Esophagus squamous epithelium (tissue), 5 donors: ENCODE measurements at places on chromosomes 16 and 17.

DNA sequence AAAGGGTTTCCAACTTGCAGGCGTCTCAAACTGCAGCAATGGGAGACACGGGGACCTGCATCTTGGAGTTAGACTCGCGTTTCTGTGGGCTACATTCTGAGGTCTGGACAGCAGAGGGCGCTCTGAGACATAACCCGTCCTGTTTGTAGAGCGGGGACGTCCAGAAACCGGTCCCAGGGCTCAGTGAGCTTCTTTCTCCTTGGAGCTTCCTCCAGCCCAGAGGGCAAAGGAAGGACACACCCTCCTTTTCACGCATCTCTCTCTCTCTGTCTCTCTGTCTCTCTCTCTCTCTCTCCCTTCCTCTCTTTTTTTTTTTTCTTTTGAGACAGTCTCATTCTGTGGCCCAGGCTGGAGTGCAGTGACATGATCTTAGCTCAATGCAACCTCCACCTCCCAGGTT lies 19.8 kb downstream of the COX4I1 start:
- no peak for DNase-seq

DNA sequence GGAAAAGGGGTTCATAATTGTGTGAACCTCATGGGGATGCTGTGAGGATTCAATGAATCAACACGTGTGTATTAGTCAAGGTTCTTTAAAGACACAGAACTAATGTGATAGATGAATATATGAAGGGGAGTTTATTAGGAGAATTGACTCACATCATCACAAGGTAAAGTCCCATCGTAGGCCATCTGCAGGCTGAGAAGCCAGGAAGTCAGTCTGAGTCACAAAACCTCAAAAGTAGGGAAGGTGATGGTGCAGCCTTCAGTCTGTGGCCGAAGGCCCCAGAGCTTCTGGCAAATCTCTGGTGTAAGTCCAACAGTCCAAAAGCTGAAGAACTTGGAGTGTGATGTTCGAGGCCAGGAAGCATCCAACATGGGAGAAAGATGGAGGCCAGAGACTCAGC lies 413.4 kb downstream of the CDH13 start:
- DNase-seq = no peak

DNA sequence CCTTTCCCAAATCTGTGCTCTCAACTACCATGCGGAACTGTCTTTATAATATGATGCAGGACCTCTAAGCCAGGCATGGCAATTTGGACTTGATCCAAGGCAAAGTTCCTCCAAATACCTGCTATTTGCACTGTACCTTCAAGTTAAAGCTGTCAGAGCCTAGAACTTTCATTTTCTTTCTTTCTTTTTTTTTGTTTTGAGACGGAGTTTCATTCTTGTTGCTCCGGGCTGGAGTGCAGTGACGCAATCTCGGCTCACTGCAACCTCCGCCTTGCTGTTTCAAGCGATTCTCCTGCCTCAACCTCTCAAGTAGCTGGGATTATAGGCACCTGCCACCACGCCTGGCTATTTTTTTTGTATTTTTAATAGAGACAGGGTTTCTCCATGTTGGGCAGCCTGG lies 51.7 kb downstream of the ARHGAP27 start:
- DNase-seq = no peak

DNA sequence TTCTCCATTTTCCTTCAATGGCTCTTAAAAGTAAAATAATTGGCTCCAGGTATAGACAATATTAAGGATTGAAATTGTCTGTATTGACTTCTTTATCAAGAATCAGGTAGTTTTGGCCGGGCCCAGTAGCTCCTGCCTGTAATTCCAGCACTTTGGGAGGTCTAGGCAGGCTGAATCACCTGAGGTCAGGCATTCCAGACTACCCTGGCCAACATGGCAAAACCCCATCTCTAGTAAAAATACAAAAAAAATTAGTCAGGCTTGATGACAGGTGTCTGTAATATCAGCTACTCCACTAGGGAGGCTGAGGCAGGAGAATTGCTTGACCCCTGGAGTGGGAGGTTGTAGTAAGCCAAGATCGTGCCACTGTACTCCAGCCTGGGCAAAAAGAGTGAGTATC lies 1008.5 kb upstream of the EEF2KMT start:
- no peak for DNase-seq

- no peak for DNase-seq
Observed at GRCh38 chr17:16444258-16444886, 29.0 kb downstream of the TRPV2 start.

- peak; percentile 48 for DNase-seq
Observed at GRCh38 chr16:58392215-58393137, at the start of gene GINS3. GINS3 (plus strand) TSS chr16:58392471; CDS start chr16:58392602, 131 bp downstream.

- no peak for DNase-seq
Observed at GRCh38 chr16:84739349-84740124, 39.7 kb downstream of the USP10 start.

- DNase-seq = no peak
Observed at GRCh38 chr17:45307290-45308015, 9.4 kb downstream of the MAP3K14 start.

DNA sequence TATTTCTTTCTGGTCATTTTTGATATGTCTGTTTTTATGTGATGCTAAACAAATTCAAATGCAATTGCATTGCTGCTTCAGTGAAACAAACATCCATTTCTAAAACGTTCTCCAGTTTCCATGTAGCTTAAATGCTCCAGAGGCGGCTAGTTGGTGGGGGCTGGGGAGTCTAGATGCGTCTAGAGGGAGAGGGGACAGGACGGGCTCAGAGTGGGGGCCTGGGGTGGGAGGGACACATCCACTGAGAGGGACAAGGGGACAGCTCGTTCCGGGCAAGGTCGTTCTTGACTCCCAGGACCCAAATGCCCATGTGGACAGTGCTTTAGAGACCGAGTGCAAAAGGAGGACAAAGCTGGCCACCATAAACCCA lies 102.3 kb downstream of the FOXL1 start:
- DNase-seq = no peak

DNA sequence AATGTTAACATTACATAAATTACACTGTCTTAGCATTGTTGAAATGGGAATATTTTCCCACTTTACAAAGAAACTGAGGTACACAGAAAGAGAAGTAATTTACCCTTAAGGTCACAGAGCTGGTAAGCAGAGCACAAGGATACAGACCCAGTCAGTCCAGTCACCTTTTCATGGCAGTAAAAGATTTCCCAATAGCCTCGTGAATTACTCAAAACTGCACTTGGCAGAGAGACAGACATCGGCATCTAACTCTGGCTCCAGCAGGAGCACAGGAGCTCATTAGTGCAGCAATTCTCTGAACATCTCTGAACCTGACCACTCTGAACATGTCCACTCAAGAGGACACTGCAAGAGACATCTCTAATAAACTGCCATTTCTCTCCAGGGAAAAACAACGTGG lies 3.1 kb downstream of the TEX2 start:
- no peak for DNase-seq

GRCh38 chr16:813204-813915 lies 12.8 kb upstream of the GNG13 start:
- no peak for DNase-seq

DNA sequence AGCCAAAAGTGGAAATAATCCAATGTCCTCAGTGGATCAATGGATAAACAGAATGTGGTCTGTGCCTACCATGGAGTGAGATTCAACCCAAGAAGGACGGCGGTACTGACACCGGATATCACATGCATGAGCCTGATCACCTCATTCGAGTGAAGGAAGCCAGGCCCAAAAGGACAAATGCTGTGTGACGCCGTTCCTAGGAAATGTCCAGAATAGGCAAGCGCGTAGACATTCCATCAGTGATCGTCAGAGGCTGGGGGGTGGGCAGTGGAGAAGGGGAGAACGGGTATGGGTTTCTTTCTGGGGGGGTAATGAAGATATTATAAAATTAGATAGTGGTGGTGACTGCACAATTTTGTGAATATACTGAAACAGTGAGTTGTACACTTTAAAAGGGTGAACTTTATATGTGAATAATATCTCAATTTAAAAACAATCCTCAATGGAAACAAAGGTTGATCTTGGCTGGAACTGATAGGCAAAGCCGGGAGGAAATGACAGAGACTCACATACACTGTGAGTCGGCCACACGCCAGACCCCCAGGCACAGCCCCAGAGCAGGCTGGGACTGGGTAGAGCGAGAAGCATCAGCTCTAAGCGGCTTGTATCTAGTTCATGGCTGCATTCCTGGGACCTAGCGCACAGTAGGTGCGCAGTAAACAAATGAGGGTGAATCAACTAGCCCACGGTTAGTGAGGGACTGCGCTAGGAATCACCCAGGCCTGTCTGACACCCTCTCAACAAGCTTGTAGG lies 3.5 kb downstream of the DBNDD1 start:
- DNase-seq = no peak

GRCh38 chr16:87180069-87180468 lies 137.1 kb downstream of the C16orf95 start:
- DNase-seq = no peak

DNA sequence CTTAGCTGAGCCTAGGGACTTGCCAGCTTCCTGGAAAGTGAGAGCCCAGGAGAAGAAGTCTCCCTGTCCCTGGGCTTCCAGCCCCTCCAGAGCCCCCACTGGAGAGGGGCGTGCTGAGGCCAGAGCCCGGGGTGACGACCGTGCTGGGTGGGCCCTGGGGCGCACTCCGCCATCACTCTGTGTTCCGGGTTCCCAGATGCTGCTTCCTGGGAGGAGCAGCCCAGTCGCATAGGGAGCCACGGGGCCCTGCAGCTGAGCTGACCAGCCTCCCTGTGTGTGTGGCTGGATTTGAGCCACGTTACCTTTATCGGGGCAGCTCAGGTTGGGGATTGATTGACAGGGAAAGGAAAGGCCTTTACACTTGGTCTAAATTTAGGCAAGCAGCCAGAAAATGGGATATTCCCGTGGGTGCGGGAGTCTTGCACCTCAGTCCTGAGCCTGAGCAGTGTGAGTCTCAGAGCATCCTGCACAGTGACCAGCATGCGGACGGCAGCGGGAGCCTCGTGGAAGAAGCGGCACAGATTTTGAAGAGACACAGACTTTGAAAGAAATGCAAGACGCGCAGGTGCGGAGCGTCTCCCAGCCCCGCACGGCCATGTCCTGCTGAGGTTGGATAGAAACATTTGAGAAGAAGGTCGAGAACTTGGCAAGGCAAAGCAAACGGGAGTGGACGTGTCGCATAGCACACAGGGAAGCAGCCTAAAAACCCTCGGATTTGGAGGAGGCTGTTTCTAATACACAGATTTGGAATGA lies 51.3 kb upstream of the ZNF750 start:
- DNase-seq = no peak
